ENCODE measurements at places on chromosomes 1 and 21.

DNA sequence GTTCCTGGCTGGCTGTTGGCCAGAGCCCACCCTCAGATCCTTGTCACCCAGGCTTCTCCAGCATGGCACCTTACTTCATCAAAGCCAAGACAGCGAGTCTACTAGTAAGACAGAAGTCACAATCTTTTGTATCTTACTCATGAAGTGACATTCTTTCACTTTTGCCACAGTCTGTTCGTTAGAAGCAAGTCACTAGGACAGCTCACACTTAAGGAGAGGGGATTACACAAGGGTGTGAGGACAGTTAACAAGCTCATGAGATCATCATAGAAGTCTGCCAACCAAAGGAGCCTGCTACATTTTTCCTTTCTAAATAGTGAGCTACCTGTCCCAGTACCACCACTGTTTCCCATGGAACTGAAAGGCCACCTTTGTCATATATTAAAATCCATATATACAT lies 61.5 kb downstream of the PACC1 start:
- no peak for DNase-seq

DNA sequence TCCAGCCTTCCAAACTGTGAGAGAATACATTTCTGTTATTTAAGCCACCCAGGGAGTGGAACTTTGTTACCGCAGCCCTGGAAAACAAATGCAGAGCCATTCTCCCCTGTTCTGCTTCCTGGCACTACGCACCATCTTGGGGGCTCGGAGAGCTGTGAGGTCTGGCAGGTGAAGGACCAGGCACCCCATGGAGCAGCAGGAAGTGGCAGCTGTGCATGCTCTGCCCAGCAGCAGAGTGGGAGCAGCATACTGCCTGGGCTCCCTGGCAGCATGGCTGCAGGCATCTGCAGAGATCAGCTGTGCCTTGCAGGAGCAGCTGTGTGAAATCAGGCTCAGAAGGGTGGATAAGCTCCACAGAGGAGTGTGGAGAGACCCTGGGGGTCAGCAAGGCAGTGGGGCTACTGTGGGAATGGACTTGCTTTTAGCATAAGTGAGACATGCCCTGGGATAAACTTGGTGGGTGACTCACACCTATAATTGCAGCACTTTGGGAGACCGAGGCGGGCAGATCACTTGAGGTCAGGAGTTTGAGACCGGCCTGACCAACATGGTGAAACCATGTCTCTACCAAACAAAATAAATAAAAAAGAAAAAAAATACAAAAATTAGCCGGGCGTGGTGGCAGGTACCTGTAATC lies 17.7 kb upstream of the ZSCAN20 start:
- DNase-seq, result no peak

- no peak for DNase-seq
Measured at GRCh38 chr1:27058966-27059669, 46.5 kb upstream of the TENT5B start.

- no peak for DNase-seq
Measured at GRCh38 chr1:78408192-78408591, 82.6 kb upstream of the PTGFR start.

DNA sequence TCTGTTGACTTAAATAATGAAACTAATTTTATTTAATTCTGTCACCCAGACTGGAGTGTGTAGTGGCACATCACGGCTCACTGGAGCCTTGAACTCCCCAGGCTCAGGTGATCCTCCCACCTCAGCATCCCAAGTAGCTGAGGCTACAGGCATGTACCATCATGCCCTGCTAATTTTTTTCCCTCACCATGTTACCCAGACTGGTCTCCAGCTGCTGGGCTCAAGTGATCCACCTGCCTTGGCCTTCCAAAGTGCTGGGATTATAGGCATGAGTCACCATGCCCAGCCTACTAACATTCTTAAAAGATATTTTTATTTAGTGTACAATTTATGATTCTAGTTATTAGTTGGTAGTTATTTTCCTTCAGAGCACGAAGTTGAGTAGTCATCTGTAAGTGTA lies 49.5 kb downstream of the NRDC start:
- DNase-seq, result no peak

DNA sequence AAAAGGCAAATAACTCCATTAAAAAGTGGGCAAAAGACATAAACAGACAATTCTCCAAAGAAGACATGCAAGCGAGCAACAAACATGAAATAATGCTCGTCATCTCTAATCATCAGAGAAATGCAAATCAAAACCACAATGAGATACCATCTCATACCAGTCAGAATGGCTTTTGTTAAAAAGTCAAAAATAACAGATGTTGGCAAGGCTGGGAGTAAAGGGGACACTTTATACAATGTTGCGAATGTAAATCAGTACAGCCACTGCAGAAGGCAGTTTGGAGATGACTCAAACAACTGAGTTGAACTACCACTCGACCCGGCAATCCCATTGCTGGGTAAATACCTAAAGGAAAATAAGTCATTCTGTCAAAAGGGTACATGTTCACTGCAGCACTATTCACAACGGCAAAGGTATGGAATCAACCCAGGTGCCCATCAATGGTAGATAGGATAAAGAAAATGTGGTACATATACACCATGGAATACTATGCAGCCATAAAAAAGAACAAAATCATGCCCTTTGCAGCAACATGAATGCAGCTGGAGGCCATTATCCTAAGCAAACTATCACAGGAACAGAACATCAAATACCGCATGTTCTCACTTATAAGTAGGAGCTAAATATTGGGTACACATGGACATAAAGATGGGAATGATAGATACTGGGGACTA lies 25.9 kb downstream of the TSPAN2 start:
- no peak for DNase-seq

DNA sequence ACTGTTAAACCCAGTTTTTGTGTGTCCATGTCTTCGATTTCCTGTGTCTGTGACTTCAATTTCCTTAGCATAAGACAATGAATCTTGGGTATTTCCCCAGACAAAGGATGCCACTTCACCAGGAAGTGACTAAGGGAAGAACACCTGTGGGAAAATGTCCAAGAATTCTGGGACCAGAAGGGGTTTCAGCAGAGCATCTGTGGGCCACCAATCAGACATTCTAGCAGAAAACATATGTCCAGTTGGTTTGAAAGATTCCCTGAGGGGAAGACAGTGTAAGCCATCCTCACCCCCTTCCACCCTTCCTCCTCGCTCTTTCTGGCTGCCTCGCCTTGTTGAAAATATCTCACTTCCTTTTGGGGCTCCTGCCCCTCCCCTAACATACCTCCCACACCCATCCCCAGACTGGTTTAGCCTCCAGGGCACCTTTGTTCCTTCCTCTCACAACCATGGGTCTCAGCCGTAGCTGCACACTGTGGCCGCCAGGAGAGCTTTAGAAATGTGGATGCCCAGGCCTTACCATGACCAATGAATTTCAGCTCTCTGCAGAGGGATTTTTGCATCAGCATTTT lies 25.5 kb upstream of the IFNAR1 start:
- no peak for DNase-seq

GRCh38 chr21:28177124-28177523 lies 815.6 kb downstream of the LTN1 start:
- no peak for DNase-seq

- DNase-seq, result no peak
Measured at GRCh38 chr1:18320051-18320450, 160.7 kb upstream of the KLHDC7A start.

DNA sequence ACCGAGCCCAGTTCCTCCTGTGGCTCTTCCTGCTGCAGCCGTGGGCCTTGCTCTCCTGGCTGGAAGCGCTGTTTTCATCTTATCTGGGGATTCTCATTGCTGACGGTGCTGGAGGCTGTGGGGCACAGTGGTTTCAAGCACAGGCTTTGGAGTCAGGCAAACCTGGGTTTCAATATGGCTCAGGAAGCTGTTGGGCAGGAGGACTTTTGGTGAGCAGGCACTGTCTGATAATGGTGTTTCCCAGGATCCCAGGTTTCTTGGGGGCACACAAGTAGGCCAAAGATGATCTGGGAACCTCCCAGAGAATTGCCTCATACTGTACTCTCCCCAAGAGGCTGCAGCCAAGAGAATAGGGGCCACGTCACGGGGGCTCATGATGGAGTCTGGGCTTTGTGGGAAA lies 105.6 kb upstream of the TRABD2B start:
- DNase-seq, result no peak

DNA sequence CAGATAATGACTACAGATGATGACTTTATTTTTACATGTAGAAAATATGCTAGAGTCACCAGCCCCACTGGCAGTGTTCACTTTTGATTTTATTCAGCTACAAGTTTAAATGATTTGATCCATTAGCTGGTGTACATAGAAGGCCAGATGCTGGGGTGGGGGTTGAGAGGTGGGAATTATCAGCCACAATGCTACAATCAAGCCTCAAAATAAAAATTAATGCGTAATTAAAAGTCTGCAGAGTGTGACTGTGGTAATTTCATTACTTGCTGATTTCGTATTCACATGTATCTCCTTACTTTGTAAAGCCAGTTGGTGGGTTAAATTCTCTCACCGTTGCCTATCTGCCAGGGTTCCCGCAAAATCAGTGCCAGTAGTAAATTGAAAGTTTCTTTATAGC lies 109.3 kb downstream of the GALNT2 start:
- no peak for DNase-seq

DNA sequence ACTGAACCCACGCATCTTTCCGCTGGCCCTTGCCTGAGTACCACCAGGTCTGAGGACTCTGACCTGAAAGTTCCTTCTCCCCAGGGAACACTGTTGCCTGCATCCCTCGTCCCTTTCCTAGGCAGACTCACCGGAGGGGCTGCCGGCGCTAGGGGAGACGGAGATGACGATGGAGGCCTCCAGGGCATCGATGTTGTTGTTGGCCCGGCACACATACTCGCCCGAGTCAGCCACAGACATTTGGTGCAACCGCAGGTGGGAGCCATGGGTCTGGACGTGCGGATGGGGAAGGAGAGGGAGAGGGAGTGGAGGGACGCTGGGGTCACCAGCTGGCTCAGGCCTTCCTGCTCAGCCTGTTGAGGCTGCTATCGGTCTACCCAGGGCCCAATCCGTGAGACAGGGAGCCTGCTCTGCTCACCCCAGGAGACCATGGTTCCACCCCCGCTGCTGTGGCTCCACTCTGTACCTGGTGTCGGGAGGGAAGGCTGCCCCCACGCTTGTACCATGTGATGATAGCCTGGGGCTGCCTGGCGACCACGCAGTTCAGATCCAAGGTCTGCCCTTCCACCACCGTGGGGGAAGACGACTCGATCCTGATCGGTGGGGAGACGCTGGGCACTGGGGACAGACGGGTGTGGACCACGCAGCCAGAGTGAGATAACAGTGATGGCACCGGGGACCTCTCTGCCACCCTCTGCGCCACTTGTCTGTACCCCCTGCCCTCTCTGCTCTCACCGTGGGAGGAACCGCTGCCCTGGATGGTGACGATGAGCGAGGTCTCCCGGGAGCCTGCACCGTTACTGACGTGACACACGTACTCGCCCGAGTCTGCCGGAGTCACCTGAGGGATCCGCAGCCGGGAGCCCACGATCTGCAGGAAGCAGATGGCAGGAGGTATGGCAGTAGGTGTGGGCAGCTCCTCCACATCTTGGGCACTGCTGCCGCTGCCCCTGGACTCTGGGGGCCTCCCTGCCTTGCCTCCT lies 35.4 kb downstream of the LDLRAD2 start:
- no peak for DNase-seq

- DNase-seq, result no peak
Measured at GRCh38 chr1:178500091-178500770, 3.5 kb upstream of the CLEC20A start.

DNA sequence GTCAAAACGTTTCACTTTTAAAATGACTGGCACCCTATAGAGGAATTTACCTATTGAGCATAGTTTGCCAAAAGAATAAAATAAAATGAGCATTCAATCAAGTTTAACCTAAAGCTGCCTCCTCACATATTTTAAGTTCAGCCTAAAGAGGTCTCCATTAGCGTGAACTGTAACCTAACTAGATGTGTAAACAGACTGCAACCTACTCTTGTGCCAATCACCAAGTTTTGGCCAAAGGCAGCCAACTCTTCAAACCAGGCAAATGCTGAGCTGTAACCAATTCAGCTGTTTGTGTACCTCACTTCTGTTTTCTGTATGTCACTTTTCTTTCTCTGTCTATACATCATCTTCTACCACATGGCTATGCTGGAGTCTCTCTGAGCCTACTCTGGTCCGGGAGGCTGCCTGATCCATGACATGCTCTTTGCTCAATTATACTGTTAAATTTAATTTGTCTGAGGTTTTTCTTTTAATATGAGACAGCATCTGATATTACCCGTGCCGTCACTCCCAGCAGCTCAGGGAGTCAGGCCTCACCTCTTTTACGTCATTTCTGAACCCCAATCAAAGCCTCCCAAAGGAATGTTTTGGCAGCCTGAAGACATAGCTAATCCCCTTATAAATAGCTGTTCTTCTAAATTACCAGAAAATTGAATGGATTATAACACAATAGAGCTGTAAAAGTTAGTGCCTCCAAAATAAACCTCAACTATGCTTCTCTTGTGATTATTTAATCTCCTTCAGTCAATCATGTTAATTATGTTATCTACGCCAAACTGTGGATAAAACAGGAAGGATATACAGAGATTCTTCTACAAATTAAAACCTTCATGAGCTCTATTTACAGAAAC lies 81.0 kb upstream of the NR5A2 start:
- DNase-seq, result no peak

DNA sequence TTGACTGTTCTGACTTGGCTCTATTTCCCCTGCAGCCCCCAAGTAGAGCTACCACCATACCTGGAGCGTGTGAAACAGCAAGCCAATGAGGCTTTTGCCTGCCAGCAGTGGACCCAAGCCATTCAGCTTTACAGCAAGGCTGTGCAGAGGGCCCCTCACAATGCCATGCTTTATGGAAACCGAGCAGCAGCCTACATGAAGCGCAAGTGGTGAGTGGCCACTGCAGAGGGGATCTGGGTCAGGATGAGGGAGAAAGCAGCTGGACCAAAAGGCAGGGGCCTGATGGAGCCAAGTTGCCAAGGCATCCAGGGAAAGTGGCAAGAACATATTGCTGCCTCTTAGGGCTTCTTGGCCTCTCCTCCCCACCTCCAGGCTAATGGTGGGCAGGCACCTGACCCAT lies 24.1 kb upstream of the TMEM222 start:
- no peak for DNase-seq

DNA sequence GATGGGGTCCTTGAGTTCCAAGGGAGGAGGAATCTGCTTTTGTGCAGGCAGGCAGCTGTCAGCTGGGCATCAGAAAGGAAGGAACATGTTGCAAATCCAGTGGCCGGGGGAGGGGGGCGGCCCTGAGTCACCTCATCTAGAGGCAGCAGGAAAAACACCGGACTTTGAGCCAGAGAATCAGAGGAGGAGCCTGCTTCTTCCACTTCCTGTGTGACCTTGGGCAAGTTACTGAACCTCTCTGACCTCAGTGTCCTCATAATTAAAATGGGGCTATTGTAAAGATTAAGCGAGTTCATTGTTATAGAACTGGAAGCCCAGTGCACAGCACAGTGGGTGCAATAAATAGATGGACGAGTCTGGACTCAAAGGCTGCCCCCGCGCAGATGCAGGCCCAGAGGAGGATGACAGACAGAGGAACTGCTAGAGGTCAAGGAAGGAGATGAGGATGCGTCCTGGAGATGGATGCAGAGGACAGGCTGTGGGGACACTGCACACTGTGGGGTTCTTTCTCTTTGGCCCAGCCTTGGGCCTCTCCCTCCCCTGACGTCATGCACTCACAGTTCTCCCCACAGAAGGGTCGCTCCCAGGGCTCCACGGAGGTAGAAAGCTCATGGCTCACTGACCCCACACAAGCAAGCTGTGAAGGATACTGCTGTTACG lies 714.3 kb downstream of the MATN1 start:
- no peak for DNase-seq

- DNase-seq, result no peak
Measured at GRCh38 chr1:226664413-226665101, 74.5 kb downstream of the ITPKB start.
